ENCODE measurements at places on chromosomes 2 and 18.

- DNase-seq, result no peak
Observed at GRCh38 chr2:218264773-218265561, 4.2 kb downstream of the GPBAR1 start.

DNA sequence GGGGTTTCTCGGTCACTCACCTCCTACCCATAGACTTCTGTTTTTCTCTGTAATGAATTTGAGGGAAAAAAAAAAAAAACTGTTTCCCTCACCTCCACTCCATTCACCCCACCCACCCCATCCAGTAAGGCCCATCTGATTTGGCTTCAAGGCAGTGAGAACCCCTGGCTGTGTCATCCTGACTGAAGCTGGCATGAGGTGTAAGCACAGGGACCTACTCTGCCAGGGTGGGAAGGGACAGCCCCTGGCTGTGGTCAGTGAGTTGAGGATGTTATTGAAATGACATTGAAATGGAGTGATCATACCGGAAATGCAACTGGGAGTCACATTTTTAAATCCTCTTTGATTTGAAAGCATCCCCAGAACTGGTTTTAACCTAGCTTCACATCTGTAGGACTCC is 19.1 kb upstream of the BCL2L11 start:
- no peak for DNase-seq

DNA sequence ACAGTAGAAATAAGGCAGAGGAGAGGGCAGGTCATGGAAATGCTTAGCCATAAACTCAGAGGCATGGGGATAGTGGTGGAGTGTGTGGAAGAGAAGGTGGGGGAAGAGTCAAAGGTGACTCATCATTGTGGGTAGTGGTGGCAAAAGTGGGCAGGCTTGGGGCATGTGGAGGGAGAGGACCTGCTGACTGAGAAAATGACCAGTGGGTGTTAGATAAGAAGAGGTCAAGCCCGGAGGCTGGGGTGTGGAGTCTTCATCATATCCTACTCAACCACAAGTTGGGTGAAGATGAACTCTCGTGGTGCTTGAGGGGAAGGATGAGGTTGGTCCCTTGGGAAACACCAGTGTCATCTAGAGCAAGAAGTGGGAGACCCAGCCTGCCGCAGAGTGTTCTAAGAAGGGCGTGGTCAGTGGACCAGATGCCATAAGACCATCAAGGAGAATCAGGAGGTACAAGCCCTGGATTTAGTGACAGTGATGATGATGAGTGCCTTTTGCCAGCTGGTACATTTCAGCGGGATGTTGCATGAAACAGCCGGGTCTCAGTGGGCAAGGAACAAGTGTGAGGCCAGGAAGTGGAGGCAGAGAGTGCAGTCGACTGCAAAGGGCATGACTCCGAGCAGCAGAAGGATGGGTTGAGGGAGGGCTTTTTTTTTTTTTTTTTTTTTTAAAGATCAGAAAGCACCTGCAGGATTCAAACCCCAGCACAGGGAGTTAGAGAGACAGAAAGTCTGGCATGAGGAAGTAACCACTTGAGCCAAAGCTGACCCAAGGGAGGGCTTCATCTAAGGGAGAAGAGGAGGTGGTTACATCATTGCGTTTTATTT is 122.6 kb upstream of the SPRED2 start:
- peak; percentile 65 for DNase-seq

DNA sequence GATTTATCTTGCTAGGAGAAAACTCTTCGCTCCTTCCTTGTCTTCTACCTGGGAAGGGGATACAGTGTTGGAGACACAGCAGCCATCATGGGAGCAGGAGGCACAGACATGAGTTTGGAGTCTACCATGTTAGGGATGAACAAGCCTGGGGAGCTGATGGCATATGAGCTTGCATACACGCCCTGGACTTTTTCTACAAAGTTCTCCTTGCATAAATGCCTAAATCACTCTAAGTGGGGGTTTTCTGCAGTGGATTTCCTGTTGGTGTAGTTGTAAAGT is 3.6 kb upstream of the HS1BP3 start:
- DNase-seq, result no peak

DNA sequence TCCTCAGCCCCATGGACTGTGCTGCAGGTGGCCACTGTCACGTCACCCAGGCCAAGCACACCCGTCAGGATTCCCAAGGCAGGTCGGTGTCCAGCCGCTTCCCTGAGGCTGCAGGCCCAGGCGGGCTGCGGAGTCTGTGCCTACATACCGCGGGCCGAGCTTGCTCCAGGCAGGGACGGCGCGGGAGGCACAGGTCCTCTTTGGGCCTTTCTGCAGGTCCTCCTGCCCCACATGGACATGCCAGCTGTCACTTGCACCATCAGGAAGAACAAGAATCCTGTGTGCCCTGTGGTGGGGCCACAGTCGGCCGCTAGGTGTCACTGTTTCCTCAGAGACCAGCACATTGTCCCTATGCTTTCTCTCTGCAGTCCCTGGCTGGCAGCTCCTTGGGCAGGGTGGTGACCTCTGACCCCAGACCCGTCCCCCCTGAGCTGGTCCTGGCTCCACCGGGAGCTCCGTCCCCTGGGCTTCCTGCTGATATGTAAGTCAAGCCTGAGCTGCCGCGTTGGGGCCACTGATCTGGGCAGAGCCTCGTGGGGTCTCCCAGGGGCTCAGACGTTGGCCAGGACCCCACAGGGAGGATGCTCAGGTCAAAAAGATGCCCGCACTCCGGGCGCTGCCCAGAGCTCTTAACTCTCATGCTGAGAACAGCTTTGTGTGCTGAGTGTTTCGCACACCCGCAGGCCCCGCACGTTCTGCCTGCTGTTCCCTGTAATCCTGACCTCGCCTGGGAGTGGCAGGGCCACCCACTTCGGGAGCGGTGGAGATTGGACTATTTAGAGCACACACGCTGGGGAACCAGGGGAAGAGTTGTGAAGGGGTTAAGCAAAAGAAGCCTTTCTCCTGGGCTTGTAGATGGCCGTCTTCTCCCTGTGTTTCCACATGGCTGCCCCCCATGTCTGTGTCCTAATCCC is 17.3 kb upstream of the AGXT start:
- peak; percentile 81 for DNase-seq

DNA sequence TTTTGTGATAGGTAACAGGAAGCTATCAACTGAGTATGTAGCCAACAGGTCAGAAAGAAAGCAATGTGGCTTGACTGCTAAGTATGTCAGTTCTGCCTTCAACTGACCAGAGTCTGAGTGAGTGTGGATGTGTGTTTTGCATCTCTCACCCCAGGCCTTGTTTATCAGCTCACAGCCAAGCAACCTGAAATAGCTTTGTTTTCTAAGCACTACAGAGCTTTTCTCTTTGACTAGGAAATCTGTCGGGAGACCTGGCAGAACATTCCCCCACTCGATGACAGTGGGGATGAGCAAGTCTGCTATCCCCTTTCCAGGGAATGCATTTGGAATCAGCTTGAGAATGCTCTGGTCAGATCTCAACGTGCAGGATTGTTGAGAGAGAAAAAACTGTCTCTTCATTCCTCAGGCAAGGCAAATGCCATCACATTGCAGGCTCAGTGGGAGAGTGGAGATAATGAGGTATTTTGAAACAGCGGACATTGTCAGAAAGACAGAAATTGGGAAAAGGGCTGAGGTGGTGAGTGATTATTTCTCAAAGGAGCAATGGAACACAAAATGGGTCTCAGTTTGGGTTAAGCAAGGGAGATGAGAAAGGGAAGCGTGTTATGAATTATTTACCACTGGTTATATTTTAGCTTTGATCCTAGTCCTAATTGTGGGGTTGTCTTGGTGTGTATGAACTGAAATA is 233.8 kb upstream of the PIK3C3 start:
- no peak for DNase-seq

GRCh38 chr2:218807626-218808025 is 24.0 kb downstream of the PRKAG3 start:
- no peak for DNase-seq

GRCh38 chr2:72718876-72719275 is 107.0 kb downstream of the EXOC6B start:
- DNase-seq, result no peak

- no peak for DNase-seq
Observed at GRCh38 chr18:64253222-64253621, 104.3 kb upstream of the LINC00305 start.

DNA sequence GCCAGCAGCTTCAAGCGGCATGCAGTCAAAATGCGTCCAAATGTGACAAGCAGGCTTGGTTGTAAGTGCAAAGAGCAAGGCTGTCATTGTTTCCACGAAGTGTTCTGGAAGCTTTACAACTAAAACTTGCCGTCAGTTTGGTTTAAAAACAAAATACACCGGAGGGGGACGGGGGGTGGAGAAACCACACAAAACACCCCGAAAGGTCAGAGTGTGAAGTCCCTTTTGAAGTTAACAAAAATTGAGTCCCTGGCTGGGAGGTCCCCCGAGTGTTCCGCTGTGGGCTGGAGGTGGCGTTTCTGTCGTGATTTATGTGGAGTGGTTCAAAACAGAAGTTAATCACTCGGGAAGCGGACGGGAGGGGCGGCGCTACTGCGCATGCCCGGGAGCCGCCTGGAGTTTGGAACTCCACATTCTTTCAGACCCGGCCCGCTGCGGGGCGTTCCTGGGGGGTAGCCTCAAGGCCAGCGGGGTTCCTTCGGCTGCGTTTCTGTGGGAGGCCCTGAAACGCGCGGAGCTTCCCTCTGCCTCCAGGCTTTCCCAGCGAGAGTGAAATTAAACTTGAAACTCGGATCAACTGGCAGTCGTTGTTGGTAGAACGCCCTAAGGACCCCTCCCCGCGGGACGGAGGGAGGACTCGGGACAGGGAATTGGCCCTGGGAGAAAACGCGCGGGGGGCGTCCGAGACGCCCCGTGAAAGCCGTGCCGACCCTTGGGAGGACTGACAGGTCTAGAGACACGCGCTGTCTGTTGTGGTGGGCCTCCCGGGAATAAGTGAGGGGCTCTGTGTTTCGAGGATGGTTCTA is 1.4 kb downstream of the TGIF1 start:
- no peak for DNase-seq

- no peak for DNase-seq
Observed at GRCh38 chr2:167212014-167212648, 323.9 kb downstream of the XIRP2 start.

DNA sequence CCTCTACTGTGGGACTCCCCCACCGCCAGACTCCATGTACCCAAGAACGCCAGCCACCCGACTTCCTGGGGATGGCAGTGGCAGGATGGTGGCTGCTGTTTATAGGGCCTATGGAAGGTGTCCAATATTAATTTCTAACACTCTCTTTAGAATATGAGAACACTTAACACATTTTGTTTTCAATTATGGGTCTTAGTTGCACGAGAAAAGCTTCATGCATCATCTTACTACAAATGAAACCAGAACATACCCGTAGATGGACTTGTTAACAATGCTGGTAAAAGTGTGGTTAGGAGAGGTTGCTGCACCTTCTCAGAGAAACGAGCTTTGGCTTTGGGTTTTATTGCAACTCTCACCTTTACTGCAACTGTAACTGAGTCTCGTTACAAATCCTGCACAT is 335.6 kb upstream of the ID2 start:
- DNase-seq, result no peak

DNA sequence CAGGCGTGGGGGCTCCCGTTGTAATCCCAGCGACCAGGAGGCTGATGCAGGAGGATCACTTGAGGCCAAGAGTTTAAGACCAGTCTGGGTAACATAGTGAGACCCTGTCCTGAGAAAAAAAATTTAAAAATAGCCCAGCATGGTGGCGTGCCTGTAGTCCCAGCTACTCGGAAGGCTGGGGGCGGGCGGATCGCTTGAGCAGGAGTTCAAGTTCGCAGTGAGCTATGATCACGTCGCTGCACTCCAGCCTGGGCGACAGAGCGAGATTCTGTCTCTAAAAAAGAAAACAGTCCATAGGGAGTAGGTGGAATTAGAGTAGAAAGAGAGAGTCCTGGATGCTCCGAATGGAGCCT is 325 bp upstream of the TTLL4 start:
- no peak for DNase-seq

DNA sequence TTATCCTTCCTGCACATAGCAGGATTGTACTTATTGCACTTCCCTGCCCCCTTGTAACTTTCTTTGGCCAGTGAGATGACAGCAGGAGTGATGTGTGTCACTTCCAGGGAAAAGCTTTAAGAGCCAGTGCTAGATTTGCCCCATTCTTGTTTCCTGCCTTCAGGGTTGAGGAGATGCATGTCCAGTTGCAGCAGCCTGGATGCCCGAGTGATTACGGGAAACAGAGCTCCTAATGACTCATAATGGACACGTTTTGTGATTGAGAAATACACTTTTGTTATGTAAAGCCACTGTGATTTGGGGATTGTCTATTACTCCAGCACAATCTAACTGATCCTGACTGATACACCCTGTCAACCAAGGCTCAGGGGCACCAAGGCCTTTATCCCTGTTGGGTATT is 5.0 kb upstream of the TET3 start:
- DNase-seq, result no peak

- no peak for DNase-seq
Observed at GRCh38 chr18:8602040-8602439, 7.2 kb upstream of the RAB12 start.

DNA sequence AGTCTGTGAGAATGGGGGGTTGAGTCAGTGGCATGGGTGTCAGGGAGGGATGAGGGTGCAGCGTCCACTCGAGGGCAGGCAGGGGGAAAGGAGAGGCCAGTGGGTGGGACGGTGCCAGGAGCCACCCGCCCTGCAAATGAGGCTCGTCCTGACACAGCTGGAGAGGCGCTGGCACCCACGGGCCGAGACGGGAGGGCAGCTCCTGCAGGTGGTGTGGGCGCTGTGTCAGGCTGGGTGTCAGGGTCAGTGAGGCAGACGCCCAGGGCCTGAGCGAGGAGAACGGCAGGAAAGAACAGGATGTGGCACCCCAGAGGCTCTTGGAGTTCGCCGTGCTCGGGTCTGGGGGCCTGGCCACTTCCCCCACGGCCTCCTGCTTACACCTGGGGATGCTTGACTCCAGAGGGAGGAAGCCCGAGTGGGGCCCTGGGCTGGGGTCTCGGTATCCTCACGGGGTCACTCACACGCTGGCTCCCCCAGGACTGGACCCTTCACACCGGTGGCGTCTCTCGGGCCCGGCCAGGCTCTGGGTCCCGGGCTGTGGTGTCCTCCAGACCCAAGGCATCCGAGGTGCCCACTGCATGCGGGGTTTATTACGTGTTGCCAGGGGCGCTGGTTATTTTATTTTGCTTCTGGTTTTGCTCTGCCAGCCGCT is 130.5 kb upstream of the CTDP1 start:
- no peak for DNase-seq

- DNase-seq, result no peak
Observed at GRCh38 chr2:187478719-187479118, 30.7 kb upstream of the CALCRL start.

GRCh38 chr18:62610701-62611411 is 88.0 kb downstream of the ZCCHC2 start:
- no peak for DNase-seq

GRCh38 chr2:60550178-60550983 is 3.1 kb downstream of the BCL11A start:
- peak; percentile 45 for DNase-seq

- no peak for DNase-seq
Observed at GRCh38 chr2:198961547-198961946, 496.2 kb downstream of the SATB2 start.

DNA sequence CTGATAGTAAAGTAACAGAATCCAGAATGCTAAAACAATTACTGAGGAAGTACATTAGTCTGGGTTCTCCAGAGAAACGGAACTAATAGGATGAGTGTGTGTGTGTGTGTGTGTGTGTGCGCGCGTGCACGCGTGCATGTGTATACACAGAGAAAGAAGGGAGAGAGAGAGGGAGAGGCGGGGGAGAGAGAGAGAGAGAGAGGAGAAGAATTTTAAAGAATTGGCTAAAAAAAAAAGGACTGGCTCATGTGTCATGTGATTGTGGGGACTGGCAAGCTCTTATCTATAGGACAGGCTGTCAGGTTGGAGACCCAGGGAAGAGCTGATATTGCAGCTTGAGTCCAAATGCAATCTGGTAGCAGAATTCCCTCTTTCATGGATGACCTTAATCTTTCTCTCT is 976.2 kb upstream of the CDH2 start:
- DNase-seq, result no peak

GRCh38 chr2:23489471-23490322 is 104.7 kb downstream of the KLHL29 start:
- DNase-seq, result no peak

Measured in NCI-H524 treated with DMSO at 0.1 percent for 48 hours (cell line).